ENCODE measurements at places on chromosomes 7 and 10.

DNA sequence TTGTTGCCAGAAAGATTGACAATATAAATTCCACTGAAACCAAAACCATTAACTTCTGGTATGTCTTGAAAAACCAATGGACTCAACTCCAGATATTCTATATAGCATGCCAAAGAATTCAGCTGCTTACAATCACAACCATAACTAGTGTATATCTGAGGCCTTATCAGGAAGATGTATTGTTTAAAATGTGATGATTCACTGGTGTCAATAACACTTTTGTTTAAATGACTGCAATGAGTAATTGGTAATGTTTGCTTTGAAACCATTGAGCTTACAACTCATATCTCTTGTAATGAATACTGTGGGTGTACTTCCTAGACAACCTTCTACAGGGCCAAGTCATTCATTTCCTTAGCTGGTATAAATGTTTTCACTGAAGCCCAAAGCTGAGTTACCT lies 727.9 kb upstream of the KCND2 start:
- no peak for DNase-seq

- no peak for DNase-seq
Observed at GRCh38 chr7:150686030-150686631, 625 bp downstream of the GIMAP2 start.

DNA sequence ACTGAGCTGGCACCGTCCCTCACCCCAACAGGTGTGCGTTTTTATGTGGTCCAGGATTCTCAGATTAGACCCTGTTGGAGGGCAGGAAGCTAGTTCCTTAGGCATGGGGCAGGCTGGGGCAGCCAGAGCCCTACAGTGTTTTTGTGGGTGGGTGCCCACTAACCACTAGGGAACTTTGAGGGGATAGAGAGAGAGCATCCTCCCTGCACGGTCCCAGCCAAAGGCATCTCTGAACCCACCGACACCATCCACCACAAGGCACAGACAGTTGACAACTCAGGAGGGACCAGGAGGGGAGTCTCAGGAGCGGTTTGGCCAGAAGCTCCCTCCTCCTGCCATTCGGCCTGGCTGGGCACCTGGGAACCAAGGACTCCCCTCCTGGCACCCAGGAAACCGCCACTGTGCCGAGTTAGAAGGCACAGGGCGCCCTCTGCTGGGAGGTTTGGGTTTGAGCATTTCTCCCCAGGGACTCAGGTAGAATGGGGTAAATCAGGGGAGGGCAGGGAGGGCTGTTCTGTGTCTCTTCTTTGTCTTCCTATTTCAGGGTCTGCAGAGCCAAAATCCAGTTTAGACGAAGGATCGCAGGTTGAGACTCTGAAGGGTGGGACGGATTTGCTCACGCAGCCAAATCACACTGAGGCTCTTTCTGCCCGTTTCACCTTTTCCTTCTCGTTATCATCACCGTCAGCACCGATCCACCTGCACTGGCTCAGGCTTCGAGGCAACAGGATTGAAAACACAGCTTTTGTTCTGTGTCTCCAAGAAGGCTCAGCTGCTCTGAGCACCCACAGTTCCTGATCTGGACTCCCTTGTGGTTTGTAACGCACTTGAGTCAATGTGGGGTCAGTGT lies 84.8 kb upstream of the COL13A1 start:
- DNase-seq = no peak

DNA sequence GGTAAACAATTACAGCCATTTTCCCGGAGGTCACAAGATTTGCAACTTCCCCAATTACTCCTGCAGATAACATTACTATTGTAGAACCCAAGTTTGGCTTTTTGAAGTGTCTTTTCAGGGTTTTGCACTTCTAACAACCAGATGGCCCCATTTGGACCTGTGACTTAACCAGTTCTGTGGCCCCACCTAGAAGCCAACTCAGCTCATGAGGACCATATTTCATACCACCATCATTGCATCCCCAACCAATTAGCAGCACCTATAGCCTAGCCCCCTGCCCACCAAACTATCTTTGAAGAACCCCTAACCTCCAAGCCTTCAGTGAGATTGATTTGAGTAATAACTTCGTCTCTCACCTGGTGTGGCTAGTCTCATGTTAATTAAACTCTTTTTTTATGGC lies 51.3 kb upstream of the WDR11 start:
- no peak for DNase-seq

DNA sequence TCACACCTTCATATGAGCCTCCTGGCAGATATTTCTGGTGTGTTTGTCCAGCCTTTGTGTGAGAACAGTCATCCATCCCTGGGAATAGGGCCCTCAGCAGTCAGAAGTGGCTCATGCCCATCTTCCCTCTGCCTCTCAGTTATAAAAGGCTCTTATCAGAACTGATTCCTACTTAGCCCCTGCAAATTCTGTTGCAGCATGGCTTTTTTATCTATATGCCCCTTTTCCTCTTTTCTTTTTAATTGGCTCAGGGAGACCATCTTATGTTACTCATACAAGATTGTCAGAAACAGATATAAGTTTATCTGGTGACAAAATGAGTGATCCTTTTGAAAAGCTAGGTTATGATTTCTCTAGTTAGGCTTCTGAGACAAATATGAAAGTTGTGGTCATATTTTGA lies 194.1 kb downstream of the CREB5 start:
- no peak for DNase-seq

DNA sequence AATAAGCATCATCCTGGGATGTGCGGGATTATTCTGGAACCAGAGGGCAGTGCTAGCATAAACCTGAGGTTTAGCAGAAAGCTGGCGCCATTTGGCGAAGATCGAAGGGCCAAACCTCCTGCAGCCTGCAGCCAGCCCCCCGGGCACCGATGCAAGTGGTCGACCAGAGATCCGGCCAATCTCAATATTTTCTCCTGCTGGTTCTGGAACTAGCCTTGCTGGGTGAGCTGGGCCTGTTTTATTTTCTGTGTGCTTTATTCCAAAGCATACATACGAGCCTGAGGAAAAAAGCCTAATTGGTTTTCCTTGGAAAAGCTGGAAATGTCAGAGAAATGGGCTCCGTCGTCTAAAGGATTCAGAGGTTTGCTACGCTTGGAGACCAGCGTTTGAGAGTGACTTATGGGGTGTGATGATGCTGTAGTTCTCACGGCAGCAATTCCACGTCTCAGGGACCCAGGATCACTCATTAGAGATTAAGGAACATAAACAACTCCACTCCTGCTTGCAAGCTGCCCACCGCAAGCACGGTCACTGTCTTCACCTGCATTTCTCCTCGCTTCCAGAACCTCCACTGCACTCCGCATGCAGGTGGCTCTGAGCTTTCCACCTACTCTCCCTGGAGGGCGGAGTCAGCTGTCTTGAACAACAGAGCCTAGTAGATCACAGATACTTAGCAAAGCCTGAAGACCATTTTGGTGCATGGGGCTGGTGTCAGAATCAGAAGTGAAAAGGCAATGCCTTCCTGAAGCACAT lies 60.2 kb downstream of the PRKAG2 start:
- DNase-seq = no peak

GRCh38 chr7:726854-727103 lies 280 bp downstream of the DNAAF5 start:
- DNase-seq = no peak

GRCh38 chr10:114879541-114880158 lies 58.1 kb downstream of the FHIP2A start:
- DNase-seq = no peak

DNA sequence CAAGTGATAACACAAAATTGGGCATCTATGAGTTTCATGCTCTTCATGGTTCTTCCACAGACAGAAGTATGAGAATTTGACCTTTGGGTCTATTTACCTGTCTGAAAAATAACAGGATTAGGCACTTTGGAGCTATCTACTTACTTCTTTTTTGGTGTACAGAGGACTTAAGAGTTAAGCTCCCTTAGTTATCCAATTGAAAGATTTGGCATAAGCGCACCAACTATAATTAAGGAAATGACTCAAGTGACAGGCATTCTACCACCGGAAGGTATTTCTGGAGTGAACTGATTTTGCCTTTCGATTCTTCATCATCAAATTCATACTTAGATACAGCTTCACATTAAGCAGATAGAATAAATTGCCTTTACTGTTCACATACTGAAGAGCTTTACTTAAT lies 43.9 kb downstream of the IFIT5 start:
- DNase-seq = no peak

- DNase-seq = no peak
Observed at GRCh38 chr10:77555591-77556212, 81.9 kb downstream of the KCNMA1 start.

DNA sequence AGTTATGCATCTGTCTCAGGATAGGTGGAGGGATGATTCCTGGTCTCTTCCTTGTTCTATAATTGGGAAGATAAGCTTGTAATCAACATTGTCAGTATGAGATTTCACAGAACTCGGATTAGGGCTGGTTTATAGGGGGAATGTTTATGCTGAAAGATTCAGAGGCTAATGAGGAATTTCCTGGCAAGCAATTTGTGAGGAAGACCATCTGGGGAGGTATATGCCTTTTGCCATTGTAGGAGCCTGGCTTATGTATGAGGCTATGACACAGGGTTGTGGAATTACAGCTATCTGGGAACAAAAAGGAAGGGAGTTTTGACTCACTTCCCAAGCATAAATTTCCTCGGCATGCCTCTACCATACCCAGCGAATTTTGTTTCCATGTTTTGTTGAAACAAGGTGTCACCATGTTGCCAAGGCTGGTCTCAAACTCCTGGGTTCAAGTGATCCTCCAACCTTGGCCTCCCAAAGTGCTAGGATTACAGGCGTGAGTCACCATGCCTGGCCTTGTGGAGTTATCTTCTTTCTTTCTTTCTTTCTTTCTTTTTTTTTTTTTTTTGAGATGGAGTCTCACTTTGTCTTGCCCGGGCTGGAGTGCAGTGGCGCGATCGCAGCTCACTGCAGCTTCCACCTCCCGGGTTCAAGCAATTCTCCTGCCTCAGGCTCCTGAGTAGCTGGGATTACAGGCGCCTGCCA lies 1.6 kb upstream of the COPS6 start:
- no peak for DNase-seq

DNA sequence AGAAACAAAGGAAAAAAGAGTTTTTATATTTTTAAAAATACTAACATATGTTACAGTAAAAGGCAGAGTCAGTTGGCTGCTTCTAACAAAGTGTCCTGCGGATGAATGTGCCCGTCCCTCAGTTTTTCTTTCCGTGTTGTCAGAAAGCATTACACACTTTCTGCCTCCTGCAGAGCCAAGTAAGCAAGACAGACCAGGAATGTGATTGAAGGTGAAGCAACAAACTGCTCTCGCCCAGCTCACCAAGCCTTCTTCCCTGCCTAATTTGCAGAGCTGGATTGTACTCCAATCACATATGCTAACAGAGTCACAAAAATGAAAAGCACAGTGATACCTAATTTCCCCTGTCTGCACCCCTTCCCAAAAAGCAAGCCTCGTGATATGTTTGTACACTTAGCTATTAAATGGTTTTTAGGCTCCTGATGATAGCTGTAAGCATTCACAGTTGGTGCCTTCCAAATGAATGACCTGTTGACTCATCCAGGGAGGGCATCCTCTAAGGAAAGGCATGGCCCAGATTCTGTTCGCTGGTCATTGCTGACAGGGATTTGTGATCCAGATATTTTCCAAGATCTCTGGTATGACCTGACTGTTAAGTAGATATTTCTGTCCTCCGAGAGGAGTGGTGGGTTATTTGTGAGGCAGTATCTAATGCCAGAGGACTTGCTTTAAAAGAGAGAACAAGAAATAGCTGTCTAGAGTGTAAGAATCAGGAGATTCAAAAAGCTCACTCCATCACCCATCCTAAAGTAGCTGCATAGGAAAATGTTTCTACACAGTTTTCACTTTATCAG lies 187.3 kb upstream of the PLXDC2 start:
- DNase-seq = no peak

- no peak for DNase-seq
Observed at GRCh38 chr10:71382028-71382427, 14.7 kb upstream of the CDH23 start.

All from left ventricle myocardium inferior (tissue), 1 donor.